ENCODE measurements at places on chromosomes 13 and 19.

DNA sequence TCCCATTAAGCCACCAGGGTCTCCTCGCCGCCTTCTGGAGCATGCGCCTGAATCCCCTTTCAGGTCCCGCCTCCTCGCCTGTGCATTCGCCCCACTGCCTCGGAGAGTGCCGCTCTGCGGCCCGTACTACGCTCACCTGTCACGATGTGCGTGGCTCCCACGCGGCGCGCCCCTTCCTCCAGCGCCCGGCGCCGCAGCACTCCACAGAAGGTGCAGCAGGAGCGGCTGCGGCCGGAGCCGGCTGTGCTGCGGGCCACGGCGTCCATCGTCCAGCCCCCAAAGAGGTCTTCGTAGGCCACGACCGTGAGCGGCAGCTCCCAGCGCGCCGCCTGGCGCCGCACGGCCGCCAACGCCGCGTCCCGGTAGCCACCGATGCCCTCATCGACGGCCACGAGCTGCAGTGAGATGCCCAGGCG, 4.3 kb downstream of the CTU1 start:
- DNase-seq: no peak

DNA sequence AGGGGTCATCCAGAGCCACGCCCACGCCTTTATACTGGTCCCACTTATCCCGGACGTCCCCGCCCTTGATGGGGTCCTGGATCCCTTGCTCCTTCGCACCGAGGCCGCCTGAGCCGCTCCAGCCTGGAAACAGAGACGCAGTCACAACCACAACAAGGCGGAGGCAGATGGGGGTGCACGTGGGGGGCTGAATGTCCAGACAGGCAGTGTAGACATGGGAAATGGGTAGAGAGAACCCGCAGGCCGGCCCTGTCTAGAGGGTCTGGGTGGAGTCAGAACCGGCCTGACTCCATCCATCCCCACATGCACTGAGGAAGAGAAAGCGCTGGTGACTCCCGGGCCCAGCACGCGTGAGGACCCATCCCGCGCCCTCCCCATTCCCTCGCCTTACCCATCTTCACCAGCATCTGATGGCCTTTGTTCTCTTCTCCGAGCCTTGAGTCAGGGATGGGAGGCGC, 23.0 kb downstream of the CHERP start:
- DNase-seq: no peak

- no peak for DNase-seq
Measured at GRCh38 chr19:47726467-47726866, 13.2 kb downstream of the EHD2 start.

DNA sequence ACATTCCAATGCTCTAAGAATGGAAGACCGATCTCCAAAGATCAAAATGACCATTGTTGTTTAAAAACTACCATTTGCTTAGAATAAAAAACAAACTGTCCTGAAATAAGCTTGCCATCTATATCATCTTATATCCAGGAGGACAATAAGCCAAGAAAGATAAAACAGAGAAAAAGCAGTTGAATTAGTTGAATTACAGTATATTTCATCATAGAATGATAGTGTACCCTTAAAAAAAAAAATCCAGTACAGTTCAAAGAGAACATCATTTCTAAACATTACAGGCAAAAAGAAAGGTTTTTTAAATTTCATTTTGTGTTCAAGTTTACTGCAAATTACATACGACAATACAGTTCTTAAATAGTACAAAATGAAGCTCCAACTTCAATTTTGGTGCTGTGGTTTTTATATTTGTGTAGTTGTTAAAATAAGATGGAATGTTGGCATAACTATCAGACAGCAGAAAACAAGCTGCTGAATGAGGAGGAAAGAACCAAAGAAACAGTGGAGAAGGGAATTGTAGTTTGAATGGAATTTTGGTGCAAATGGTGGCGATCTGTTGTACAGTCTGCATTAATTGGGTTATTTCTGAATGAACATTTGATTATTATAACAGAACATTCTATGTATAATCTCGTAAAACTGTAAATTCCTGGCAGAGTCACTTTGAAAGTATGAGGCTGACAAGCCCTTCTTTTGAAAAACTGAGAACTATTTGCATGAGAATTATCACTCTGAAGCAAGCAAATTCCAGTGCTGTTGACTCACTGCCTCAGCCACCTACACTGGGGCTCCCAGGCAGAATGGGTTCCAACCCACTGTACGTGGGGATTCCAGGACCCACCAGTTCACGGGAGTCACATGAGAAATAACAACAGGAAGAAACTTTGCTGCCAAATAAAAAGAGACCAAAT, 37.7 kb downstream of the LHFPL6 start:
- DNase-seq: peak; percentile 87

- no peak for DNase-seq
Measured at GRCh38 chr19:47456721-47457474, 14.8 kb downstream of the SLC8A2 start.

DNA sequence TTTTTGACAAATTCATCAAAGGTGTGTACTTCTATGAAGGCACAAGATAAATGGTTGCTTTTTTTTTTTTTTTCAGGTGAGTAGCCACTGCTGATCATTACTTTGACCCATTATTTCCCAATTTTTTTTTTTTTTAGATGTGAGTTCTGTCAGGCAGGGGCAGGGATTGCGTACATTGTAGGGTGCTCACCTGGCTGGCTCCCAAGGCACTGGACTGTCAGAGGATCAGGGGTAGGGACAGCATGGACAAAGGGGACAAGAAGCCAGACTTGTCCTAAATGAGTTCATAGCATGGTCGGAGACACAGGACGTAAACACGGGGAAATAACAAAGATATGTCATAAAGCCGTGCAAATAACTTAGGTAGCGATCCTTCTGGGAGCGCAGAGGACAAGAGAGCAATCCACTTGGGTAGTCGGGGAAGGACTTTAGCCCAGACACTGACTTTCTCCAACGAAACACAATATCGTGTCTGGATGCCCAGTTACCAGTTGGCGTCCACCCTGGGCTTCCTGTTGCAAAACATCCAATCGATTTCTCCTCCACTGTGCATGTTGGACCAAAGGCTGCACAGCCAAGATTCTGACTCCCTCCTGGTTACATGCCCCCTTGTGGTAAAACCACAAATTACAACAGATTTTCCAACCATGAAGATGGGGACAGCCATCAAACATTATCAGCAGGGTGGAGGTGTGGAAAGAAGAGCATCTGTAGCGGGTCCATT, 27.5 kb upstream of the KATNAL1 start:
- DNase-seq: peak; percentile 49

DNA sequence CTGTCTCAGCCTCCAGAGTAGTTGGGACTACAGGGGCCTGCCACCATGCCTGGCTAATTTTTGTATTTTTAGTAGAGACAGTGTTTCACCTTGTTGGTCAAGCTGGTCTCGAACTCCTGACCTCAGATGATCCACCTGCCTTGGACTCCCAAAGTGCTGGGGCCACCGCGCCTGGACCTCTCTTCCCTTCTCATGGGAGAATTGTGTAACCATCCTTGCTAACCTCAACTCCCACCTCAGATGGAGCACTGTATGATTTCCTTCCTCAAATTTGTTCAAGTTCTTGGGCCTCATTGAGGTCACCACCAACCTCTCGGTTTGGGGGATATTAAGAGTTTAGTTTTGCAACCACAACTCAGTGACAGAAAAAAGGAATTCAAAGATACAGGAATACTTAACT, 10.7 kb downstream of the LILRA5 start:
- no peak for DNase-seq

DNA sequence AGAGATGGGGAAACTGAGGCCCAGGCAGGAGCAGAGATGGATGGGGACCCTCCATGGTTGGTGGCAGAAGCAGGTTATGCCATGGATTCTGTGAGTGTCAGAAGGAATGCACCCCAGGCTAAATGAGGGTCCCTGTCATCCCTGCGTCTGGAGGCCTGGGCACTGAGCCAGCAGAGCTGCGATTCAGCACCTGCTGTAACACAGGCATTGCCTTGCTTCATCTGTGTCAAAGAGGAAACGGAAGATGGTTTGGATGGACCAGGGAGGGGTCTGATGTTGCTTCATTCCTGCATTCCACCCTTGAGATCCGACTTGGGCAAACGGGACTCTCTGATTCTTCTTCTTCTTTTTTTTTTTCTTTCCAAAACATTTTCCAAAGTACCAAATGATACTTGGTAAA, 1.2 kb downstream of the C5AR1 start:
- DNase-seq: peak; percentile 99

- peak; percentile 54 for DNase-seq
Measured at GRCh38 chr19:44653977-44654774, 10.5 kb downstream of the PVR start.

GRCh38 chr13:48265217-48265815, 32.3 kb downstream of the ITM2B start:
- DNase-seq: no peak

DNA sequence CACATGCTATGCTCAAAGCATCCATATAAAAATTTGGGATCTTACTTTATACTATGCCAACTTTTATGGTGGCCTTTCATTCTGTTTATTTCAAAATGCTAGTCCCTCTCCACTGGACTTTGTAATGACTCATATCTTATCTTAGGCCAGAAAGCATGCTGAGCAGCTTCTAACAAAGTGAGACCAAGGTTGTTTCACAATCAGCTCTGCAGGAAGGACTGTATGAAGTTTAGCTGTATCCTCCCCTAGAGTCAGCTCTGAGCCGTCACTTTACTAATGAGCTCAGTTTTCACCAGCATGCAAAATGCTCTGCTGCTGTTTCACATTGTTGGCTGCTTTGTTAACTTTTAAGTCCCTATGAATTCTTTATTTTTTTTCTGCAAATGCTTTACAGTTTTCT, 1608.8 kb downstream of the OLFM4 start:
- DNase-seq: peak; percentile 90

DNA sequence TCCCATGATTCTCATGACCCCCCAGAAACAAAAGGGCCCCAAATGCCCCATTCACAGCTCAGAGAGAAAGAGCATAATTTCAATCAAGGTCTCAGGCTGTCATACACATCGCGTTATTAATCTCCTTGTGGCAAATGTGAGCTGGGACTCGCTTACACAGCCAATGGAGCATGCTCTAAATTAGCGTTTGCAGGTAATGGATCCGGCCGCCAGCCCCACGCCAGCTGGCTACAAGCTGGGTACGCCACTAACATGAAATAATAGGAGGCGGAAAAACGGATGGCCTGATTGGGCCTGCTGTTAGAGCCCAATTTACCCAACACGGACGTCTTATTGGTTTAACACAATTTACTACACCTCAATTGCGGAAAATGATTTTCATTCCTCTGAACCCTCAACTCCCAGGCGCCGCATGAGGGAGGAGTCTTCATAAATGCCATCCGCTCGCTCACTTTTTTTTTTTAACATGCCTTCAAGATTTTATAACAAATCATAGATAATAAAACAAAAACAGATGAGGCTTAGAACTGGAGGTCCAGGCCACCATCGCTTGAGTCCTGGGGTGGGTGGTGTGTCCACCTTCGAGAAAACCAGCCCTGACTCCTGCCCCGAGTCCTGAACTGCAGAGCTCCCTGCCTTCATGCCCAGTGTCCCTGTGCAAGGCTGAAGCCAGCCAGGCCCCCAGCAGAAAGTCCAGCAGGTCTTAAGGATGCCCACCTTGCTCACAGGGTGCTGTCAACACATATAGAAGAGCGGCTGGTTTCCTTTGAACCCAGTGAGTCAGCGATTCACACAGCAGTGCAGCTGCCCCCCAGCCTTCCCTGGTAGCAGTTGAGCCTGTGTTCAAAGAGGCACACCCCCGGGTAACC, 62.1 kb downstream of the PEPD start:
- DNase-seq: no peak

DNA sequence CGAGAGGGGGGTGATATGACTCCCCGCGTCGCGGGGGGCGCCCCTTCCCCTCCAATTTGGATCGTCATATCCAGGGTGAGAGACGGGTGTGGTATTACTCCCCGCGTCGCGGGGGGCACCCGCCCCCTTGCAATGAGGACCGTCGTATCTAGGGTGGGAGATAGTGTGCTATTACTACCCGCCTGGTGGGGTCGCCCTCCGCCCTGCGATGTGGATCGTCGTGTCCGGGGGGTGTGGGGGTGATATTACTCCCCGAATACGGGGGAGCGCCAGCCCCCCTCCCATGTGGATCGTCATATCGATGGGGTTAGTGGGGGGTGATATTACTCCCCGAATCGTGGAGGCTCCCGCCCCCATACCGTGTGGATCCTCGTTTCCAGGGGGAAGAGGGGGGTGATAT, 29.2 kb upstream of the RGCC start:
- DNase-seq: no peak

- DNase-seq: no peak
Measured at GRCh38 chr19:14096272-14096992, 5.9 kb upstream of the SAMD1 start.

- DNase-seq: no peak
Measured at GRCh38 chr13:29484796-29485195, 110.7 kb downstream of the SLC7A1 start.

DNA sequence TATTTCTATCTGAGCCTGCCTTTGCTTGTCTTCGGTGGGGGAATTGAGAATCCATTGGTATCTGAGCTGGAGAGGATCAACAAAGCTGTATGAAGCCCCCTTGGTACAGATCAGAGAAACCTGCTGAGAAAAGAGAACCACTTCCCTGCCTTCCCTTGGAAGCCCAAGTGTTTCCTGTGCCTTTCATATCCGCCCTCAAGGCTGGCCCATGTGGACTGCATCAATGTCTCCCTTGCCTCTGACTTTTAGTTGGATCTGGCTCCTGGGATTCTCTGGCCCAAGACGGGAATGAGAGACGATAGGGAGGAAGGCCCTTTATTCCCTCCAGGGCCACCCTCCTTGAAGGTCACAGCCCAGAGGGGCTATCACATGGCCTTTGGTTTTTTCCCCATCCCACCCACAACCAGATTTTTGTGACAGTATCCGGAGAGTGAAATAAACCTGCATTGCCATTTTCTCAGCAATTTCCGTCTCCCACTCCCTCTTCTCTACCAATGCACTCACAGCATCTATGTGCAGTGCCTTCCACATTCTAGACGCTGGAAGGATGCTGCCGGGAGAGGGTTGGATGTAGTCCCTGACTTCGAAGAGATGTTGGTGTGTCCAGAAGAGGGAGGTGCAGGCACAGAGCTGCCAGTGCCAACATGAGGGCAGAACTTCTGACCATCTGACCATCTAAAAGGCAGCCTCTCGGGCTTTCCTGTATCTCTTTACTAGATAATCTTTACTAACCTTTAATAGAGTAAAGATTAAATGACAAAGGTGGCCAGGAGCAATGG, 63.8 kb downstream of the KCTD15 start:
- no peak for DNase-seq

DNA sequence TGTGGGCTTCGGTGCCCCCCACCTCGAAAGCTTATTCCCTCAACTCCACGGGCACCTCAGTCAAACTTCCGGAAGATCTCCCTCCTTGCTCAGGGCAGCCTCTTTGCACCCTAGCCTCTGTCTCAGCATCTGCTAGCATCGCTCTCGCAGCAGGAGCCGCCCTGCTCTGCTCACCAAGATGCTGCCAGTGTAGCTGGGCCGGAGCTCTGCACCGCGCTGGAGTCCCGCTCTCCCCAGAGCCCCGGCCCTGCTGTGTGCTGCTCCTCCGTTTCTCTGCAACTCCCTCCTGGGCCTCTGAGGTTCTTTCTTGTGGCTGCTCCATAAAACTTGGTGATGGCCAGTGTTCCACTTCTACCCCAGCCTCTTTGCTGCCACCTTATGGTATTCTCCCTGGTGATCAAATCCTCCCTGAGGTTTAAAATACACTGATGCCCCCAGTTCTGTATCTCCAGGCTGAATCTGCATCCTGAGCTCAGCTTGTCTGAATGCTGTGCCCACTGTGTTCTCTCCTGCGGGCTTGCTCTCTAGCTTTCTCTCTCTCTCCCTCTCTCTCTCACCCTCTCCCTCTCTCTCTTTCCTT, 198.0 kb downstream of the UQCRFS1 start:
- no peak for DNase-seq
